ENCODE measurements at places on chromosomes 4 and X.

GRCh38 chr4:155794589-155795236 lies 35.9 kb downstream of the GUCY1B1 start:
- DNase-seq: no peak

GRCh38 chrX:120015145-120016067 lies 62.1 kb downstream of the RHOXF2B start:
- no peak for DNase-seq

DNA sequence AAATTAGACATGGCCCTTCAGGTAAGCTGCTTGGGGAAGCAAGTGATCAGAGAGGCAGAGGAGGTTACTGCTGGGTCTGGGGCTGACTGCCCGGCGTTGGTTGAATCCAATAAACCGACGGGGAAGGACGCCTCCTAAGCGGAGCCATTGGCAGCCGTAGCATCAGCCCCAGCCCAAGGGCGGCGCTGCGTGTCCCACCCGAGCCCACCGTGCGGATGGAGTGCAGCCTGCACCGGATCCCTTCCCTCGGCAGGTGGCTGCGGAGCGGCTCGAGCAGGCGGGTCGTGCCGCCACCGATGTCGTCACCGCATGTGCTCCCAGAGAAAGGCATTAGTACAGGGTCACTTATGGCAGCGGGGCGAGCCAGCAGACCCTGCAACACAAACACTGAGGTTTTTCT lies 82.1 kb downstream of the ALPK1 start:
- DNase-seq: no peak

DNA sequence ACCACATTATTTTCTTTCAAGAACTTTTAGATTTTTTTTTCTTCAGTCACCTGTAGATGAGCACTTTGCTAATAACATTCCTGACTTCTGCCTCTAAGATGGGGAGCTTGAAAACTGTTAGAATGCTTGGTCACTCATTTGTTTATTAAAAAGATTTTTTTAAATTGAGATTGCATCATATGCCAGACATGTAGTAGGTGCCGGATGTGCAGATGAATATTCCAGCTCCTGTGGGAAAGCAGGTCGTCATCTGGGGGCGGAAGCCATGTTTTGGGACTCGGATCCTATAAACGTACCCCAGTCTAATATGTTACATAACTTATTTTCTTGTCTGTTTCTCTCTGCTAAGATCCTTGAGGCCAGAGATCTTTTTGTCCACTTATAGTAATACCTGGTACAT lies 236.8 kb downstream of the ARHGAP10 start:
- DNase-seq: no peak

DNA sequence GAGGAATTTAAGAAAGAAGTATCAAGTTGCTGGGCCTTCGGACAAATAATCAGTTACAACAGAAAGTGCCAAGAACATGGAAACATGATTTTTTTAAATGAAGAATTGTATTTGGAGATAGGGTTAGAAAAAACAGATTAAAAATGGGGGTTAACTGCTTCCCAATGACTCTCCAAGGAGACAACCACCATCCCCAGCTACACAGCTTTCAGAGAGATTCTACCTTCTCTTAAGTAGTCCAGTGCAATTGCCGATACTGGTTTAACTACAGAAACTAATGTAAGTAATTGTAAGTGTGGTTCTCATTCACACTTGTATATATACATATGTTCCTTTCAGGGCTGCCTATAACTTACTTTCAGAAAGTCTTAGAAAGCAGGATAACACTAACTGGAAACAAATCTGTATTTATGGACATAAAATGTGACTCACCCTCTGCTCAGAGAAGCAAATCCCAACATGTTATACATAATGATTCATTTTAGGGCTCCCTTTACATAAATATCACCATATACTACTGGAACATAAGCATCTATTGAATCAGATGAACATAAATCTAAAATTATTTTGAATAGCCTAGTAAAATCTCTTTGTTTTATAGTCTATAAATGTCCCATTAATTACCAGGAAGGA lies 248.9 kb upstream of the UGT8 start:
- DNase-seq: no peak

DNA sequence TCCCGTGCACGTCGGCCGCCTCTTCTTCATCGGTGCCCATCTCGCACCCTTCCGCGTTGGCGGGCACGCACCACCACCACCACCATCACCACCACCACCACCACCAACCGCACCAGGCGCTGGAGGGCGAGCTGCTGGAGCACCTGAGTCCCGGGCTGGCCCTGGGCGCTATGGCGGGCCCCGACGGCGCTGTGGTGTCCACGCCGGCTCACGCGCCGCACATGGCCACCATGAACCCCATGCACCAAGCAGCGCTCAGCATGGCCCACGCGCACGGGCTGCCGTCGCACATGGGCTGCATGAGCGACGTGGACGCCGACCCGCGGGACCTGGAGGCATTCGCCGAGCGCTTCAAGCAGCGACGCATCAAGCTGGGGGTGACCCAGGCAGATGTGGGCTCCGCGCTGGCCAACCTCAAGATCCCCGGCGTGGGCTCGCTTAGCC lies 1.4 kb downstream of the POU4F2 start:
- DNase-seq: no peak

DNA sequence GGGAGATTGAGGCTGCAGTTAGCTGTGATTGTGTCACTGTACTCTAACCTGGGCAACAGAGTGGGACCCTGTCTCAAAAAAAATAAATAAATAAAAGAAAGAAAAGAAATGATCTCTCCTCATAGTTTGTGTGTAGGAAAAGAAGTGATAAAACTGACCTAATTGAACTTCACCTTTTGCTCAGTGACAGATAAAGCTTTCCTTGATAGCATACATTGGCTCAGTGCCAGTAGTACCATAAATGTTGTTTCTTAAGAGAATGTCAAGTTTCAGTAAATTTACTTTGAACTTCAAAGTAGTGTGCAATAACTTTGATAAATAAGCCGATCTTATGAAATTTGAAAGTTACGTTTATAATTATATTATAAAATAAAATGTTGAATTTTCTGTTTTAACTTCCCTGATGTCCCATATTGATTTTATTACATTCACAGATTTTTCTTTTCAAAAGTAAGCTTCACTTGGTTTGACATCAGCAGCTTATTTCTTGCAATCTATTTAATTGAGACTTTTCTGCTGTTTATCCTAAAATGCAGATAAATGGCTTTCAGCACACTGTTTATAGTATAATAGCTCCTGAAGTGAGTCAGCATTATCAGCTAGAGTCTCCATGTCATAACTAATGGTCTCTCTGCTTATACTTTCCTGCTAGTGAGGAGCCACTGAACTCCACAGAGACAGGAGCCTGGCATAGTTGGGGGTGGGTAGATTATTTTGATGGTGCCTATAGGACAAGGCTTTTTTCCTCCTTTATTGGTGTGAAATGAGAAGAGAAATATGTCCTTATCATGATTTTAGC lies 330.1 kb downstream of the BMPR1B start:
- DNase-seq: no peak

- DNase-seq: no peak
These were observed 55.9 kb upstream of the ANTXR2 start for GRCh38 chr4:80128941-80129340.

DNA sequence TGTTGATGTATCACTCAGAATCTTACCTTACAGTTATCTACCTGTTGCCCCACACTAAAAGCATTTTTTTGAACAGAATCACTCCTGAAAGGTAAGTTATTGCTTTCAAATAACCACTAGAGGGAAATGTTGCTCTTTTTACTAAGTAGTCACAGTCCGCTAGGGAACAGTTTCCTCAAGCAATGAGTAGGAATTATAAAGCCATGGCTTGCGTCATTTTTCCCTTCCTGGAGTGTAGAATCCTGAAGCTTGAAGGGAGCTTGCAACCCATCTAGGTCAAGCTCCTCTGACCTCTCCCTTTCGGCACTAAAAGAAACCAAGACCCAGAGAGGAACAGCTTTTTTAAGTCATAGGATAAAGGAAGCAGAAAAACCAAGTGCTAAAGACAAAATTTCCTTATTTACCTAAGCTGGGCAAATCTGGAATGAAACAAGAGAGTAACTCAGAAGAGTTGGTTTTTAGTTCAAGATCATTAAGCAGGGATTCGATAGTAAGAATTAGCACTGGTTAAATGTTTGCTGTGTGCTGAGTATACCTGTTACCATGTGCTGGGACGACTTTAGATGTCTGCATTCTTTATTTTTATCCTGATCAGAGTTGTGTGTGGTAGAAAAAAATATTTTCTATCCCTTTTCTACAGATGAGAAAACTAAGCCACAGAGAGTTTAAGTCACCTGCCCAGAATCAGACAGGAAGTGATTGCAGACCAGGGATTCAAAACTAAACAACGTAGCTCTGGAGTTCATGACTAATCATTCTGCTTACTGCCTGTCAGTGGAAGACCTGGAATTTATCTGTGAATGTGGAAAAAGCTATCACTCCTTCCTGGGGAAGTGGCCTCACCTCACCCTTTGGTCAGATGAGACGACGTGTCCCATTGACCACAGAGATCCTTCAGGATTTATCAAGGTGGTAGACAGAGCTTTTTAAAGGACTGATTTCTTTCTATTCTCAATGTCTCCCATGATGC lies 631.5 kb downstream of the RAB28 start:
- DNase-seq: no peak

GRCh38 chr4:29983890-29984289 lies 736.3 kb upstream of the PCDH7 start:
- DNase-seq: no peak

DNA sequence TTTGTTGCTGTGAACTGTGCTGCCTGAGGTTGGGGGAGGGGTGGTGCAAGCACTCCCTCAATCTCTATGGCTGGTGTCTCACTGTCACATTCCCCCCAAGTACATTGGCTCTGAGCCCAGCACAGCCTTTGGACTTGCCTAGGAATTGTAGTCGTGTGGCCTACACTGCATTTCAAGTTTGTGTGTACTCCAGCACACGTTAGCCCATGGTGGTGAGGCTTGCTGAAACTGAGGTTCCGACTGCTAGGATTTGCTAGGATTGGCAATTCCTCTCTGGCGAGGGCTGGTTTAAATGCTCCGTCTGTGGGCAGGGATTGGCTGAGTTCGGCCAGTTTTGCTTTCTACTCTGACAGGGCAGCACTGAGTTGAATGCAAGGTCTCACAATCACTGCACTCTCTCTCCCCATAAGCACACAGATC lies 121.7 kb upstream of the CXXC4 start:
- DNase-seq: no peak

DNA sequence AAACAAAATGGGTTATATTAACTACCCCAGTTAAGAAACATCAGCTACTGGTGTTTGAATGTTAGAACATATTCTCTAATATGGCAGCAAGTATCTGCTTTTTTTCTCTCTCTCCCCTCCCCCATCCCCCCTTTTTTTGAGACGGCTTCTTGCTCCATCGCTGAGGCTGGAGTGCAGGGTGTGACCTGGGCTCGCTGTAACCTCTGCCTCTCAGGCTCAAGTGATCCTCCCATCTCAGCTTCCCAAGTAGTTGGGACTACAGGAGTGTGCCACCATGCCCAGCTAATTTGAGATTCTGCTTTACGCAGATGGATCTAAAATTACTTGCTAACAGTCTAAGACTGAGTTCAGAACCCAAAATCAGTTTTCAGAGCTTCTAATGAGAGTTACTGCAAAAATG lies 101.9 kb downstream of the AFF1 start:
- no peak for DNase-seq
